ENCODE measurements at places on chromosomes 6 and 20.

- DNase-seq = no peak
Observed at GRCh38 chr6:25301362-25301761, 22.2 kb downstream of the CARMIL1 start.

DNA sequence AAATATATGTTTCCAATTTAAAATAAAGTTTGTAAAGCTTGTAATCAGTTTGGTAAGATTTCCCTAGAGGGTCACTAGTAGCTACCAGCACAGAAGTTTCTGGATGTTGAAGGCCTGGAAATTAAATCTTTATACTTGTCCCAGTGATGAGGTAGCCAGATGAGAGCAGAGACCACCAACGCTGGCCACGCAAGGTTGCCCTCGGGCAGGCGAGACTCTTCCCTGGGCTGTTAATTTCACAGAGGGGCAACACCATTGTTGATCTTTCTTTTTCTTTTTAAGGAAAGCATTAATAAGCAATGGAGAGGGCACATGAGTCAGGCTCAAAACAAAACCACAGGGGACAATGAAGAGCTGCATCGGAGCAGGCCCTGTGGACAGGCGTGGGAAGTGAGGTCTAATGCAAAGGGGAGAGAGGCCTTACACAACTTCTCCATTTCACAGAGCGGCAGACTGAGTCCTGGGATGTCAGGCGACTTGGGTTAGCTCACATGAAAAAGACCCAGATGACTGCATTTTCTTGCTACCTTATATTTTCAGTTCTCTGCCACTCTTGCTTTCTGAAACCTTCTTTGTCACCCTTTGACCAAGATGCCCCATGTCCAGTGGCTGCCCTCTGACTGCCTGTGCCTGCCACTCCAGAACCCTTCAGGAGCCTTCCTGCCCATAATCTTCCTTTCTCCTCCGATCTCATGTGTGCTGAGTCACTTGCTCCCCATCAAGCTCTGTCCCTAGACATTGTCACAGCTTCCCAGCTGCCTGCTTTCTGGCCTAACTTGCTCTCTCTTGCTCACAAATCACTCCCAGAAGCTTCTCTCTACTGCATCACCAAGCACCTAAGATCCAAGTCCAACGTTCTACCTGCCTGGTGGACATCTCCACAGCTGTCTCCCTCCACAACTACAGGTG is 107.7 kb upstream of the CDYL start:
- no peak for DNase-seq

GRCh38 chr20:7841971-7842310 is 98.3 kb downstream of the HAO1 start:
- DNase-seq = no peak

- no peak for DNase-seq
Observed at GRCh38 chr6:168037242-168037641, 39.8 kb downstream of the KIF25 start.

- DNase-seq = no peak
Observed at GRCh38 chr20:57124800-57125517, 141.5 kb downstream of the BMP7 start.

Measured in stimulated activated CD4-positive, alpha-beta T cell treated with anti-CD3 and anti-CD28 coated beads, Interleukin-15, amount 100 ng/mL, for 1 hour (primary cell).